ENCODE measurements at places on chromosomes 12 and 14. TPM values are rescaled to one million over a fixed set of nuclear protein-coding genes. Genes with fewer than 3 reads are reported as not detected.

DNA sequence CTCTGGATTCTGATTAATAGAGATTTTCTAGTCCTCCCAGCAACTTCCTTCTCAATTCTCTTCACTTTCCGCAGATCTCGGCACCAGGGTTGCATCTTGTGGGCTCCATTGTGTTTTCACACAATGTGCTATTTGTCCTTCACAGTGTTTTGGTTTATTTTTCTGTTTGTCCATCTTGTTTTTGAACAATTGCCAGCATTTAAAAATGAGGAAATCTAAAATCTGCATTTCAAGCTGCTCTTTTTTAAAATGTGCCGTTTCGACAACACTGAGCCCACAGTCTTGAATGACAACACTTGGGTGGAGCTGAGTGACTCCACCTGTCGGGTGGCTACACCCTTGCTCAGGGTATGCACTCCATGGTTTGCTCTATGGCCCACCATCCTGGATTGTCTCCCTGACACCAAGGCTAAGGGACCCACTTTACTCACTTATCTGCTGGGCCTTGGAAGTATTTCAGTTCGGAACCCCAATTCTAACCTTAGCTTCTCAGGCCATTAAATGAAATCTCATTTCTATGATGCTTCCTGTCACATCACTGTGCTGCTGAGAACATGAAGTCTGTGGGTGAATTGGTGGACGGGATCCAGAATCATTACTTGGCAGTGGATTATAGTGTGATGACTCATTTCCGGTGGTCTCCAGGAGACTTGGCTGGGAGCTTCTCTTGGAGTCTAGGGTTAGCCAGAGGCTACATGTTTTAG is 3.4 kb upstream of the MYRFL start:
- no peak for DNase-seq

DNA sequence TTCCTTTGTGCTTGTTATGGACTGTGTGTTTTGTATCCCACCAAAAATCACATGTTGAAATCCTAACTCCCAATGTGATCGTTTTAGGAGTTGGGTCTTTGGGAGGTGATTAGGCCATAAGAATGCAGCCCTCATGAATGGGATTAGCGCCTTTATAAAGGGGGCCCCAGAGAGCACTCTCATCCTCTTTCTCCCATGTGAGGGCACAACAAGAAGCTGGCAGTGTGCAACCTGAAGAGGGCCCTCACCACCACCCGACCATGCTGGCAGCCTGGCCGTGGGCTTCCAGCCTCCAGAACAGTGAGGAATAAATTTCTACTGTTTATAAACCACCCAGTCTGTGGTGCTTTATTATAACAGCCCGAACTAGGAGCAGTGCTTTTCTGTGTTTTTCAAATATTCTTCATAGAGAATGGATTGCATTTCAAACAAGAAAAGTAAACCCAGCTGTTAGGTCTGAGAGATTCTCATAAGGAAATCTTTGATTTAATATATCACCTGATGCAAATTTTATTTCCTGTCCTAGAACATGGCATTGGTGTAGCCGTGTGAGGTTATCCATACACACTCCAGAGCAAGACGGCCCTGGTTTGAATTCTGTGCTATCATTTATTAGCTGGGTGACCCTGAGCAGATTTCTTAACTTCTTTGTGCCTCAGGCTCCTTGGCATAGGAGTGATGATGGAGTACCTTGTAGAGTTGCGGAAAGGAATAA is 27.8 kb downstream of the HSPB8 start:
- DNase-seq, result no peak

The SLC22A17 gene
- 62.4 TPM for polyA plus RNA-seq

GRCh38 chr12:120412421-120412820 is 25.5 kb upstream of the COX6A1 start:
- DNase-seq, result no peak

DNA sequence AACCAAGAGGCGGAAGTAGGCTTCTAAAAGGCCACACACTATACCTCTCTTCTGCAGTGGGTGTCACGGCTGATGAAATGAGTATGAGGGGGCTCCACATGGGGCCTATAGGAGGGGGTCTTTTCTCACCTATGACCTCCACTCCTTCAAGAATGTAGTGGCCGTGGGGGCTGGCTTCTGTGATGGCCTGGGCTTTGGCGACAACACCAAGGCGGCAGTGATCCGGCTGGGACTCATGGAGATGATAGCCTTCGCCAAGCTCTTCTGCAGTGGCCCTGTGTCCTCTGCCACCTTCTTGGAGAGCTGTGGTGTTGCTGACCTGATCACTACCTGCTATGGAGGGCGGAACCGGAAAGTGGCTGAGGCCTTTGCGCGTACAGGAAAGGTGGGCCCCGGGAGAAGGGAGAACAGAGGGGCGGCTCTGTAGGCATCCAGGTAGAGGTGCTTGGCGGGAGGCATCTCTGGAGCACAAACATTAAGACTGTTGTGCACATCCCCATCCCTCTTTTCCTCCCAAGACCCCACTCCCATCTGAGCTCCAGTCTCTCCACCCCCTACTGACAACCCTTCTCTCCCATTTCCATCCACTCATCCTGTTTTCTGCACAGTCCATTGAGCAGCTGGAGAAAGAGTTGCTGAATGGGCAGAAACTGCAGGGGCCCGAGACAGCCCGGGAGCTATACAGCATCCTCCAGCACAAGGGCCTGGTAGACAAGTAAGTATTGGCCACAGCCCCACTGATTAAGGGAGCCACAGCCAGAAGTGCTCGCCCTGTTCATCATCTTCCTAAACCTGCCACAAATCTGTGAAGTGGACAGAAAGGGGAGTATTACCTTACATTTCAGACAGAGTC is 3.8 kb downstream of the GPD1 start:
- DNase-seq, result no peak

DNA sequence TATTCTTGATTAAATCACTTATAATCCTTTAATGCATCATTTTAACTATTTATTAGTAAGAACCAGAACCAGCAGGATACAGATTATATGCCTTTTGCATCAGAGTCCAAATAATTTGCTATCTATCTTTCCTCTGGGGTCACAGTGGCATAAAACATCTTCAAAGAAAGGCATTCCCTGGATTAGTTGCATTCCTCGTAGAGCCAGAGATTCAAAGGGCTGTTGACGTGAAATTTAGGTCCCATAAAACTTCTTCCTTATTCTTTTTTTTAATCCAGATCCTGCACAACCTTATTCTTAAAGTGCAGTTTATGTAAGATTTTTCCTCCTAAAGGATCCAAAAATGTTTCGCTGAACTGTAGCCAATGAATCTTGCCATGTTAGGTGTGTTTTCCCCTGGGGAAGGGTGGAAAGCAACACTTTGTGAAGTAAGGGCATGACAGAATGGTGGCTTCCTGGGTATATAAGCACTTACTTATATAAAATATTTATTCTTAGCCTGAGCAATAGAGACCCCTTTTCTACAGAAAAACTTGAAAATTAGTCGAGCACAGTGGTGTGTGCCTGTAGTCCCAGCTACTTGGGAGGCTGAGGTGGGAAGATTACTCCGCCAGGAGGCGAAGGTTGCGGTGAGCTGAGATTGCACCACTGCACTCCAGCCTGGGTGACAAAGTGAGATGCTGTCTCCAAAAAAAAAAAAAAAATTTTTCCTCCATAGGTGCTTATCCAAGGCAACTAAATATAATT is 208.7 kb downstream of the PCNX1 start:
- no peak for DNase-seq

Data from left kidney (tissue), 8 donors.